ENCODE measurements at places on chromosomes 16 and 17.

DNA sequence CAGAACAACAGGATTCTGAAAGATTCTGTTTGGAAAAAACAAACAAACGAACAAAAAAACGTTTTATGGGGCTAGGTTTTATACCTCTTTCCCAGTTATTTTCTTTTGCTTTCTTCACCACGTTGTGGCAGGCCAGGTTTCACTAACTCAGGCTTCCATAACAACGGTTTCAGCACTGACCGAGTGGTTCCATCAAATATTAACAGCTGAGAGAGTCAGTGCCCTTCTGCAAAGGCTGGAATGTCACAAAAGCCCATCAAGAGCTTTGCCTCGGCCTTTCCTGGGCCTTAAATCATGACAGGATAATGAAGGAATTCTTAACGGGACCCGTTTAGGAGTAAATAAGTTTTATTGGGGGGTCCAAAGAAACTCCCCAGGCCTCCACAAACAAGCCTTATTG lies 34.2 kb downstream of the MPHOSPH6 start:
- peak; percentile 56 for DNase-seq

- DNase-seq = peak; percentile 52
Observed at GRCh38 chr17:49548506-49549310, 27.0 kb upstream of the NXPH3 start.

GRCh38 chr16:15721018-15721417 lies 71.0 kb downstream of the NDE1 start:
- DNase-seq = no peak

DNA sequence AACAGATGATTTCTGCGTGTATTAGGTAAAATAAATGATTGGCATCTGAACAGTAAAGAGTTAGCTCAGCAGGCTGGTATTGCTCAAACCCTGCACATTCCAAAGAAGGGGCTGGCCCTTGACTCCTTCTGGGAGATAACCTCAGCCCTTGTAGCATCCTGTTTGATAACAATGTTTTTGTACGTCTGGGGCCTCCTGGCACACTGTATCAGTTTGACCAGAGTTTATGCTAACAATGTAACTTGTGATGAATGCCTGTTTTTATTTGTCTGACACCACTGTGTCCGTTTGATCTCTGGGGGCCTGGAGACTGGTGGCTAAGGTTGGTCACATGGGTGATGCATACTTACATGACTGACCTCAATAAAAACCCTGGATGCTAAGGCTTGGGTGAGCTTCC lies 43.8 kb upstream of the NDRG4 start:
- no peak for DNase-seq

DNA sequence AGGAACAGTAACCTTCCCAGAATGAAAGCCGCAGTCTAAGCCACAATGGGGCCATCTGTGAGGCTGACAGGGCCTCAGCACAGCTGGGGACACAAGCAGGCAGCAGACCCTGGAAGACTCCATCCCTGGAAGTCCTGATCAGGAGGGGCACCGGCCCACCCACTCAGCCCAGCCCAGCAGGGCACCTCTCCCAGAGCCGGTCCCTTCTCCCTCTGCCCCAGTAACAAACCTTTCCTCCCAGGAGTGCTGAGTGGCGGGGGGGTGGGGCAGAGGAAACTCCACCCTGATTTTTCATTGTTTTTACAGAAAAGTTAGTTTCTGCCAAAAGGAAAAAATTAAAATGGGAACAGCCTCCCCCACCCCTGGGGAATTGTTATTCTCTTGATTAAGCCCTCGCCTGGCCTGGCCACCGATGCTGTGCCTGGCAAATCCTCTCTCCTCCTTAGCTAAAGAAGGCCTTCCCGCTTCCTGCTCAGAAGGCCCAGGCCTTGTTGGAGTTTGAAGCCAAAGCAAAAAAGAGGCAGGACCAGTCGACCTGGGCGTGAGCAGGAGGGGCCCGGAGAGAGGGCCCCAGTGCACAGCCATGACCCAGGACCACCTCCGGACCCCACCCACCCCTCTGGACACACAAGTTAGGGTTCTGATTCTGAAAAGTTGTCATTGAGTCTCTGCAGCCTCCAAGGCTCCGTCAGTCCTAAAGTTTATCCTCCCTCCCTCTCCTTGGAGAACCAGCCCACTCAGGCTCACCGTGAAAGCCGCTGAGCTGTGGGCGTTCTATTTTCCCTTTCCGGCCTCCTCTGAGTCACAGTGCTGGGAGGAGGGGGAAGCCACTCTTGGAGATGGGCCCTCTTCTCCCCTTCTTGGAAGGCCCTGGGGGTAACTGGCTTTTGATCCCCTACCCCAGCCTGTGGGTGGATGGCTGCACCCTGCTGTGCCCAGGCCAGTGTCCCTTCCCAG lies 128.4 kb upstream of the TNRC6C start:
- no peak for DNase-seq

DNA sequence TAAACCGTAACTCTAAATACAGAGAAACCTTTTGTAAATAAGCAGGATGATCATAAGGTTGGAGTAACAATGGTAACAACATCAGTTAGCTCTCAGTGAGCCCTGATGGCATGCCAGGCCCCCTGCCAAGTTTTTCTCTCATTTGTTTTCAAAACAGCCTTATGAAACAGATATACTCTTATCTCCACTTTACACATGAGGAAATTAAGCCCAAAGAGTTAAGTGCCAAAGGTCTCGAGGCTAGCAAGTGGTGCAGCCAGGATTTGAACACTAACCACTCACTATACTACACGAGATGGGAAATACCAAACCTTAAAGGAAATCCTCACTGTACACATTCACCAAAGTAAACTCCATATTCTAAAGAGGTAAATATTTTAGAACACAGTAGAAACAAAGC lies 15.0 kb downstream of the USP31 start:
- no peak for DNase-seq

DNA sequence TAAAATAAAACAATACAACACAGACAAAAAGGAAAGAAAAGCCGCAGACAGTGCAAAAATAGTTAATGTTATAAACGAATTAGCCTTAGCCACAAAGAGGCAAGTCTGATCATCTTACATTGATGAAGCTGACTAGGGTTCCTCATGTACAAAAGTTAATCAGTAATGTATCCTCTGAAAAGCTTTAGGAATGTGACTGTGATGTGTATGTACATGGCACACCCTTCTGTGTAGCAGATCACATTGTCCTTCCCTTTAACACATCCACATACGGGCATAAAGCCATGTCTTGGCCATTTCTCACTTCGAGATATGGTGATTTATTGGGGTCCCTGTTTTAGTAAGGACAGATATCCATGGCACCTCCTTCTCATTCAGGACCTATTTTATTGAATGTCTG lies 1327.5 kb upstream of the CDH8 start:
- DNase-seq = no peak

DNA sequence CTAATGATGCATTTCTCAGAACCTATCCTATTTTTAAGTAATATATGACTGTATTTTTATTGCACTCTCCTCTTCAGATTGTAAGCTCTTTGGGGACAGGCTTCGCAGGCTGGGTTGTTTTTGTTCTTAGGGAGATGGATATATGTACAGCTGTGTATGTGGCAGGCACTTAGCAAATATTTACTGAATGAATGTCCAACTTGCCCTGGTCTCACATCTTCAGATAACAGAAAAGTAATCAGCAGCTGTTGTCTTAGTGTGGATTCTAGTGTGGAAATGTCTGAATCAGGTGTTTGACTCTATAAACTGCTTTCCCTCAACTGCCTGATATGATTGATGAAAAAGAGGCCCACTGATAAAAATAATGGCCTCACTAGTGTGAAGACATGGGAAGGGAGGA lies 47.1 kb upstream of the SLC12A3 start:
- DNase-seq = no peak

DNA sequence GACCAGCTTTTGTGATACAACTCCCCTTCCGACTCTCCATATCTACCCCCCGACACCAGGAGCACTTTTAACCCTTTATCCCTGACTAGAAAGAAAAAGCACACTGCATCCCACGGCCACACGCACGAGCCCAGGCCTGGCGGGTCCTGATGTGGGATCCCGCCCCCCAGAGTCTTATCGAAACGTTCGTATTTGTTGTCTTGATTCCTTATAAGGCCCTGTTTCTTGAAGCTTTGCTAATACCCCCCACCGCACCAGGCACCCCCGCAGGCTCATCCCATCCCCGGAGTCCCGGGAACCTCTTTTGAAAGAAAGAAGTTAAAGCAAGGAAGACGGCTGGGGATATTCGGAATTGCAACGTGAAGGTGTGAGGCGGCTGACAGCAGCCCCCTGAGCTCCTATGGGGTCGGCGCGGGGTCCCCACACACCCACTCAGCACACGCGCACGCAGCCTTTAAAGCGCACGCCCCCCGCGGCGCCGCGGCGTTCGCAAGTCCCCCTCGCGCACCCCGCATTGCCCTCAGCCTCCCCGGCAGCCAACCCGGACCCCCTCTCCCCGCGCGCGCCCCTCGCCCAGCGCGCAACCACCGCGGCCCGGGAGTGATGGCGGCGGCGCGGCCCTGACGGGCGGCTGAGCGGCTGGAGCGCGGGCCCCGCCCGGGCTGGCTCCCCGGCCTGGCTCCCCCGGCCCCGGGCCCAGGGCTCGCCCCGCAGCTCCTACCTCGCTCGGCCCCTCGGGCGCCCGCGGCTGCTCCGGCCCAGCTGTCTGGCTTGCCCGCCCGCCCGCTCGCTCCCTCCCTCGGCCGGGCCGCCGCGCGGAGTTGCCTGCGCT lies 448 bp downstream of the STAT5B start:
- no peak for DNase-seq

- no peak for DNase-seq
Observed at GRCh38 chr17:61469474-61469873, 17.3 kb downstream of the TBX4 start.

- DNase-seq = no peak
Observed at GRCh38 chr16:69917311-69917710, 33.8 kb upstream of the CLEC18A start.

All from HuH-7.5 (cell line).